ENCODE measurements at places on chromosomes 7 and 10. TPM values are rescaled to one million over a fixed set of nuclear protein-coding genes. Genes with fewer than 3 reads are reported as not detected.

The CCDC172 gene
- not detected for polyA plus RNA-seq

The STOX1 gene
- 6.2 TPM for polyA plus RNA-seq

The MMD2 gene
- 0.14 TPM for polyA plus RNA-seq

The CPA2 gene
- 0.90 TPM for polyA plus RNA-seq

DNA sequence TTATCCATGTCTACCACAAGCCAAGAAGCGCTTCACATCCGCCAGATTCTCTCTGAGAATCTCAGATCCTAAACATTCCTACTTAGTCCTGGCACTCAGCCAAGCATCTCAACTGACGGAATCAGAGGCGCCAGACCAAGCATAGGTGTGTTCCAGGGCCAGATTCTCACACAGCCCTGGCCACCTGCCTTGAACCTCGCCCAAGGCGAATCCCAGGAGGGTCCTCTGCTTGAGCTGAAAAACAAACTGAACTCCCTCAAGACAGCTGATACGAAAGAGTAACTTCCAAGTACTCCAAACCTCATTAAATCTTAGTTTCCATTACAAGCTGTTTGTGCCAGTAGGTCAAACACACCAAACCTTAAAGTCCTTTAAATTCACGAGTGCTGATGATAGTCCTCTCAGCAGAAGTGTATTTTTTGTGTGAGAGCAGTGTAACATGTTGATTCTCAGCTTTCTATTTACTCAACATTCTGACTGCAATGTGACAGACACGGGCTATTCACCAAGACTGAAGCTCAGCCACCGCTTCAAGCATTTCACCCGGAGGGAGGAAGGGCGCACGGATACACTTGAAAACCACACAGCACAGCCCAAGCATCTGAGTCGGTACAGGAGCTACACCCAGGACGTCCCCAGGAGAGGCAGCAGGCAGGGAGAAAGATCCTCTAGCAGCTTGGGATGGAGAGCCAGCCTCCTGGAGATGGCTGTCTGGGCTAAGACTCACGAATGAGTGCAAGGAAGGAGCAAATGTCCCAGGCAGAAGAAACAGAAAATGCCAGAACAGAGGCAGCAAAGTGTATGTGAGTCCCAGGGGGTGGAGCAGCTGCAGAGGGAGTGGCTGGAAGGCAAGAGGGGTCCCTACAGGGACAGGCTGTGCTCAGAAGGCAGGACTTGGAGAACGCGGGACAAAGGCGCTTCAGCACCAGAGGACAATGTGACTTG lies 6.0 kb downstream of the PARD3 start:
- peak; percentile 36 for DNase-seq

DNA sequence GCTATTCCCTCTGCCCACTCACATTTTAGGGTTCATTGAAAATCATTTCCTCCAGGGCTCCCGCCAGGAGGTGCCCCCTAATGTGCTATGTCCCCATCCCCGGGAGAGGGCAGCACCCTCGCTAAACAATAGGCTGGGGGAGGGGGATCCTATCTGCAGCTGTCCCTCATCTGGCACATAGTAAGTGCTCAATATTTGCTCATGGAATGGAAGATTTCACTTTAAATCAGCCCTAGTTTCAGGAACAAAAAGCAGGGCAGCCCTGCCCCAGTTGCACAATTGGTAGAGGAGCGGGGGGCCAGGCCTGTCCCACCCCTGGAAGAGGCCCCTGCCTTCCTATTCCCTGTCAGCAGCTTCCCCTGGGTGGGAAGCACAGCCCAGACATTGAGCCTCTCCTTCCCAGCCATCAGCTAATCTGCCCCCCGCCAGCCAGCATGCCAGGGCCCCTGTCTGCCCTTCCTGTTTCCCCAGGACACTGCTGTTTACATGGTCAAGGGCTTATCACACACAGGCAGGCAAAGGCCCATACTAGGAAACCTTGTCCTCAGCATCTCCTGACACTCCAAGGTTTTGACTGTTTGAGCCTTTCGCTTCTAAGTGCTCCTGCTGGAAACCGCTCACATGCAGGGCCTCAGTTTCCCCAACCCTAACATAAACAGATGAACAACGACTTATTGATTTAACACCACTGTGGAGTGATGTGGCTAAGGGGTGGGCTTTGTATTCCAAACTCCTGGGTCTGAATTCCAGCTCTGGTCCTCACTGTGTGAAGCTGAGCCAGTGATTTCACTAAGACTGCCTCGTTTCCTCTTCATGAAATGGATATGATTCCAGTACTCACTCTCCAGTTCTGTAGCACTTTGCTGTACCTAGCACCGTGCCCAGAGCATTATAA lies 130.7 kb upstream of the ZMIZ1 start:
- DNase-seq: no peak

- DNase-seq: no peak
These were observed 32.5 kb downstream of the CPXM2 start for GRCh38 chr10:123858907-123859652.

DNA sequence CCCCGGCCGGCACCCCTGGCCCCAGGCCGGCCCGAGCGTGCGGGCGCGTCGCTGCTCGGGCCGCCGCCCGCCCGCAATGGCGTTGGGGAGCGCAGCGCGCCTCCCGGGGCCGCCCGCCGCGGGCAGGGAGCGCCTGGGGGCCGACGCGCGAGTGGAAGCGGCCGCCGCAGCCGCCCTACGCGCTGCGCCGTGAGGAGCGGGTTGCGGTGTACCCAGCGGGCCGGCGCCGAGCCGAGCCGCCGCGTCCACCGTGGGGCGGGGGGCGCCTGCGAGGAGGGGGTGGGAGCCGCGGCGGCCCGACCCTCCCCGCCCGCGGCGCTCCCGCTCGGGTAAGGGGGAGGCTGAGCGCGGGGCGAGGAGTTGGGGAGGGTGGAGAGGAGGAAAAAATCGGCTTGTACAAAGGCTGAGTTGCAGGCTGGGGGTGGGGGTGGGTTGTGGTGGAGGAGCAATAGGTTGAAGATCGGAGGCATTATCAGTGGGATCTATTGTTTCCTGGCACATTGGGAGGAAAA lies 473 bp downstream of the PPP1R9A start:
- DNase-seq: peak; percentile 54

DNA sequence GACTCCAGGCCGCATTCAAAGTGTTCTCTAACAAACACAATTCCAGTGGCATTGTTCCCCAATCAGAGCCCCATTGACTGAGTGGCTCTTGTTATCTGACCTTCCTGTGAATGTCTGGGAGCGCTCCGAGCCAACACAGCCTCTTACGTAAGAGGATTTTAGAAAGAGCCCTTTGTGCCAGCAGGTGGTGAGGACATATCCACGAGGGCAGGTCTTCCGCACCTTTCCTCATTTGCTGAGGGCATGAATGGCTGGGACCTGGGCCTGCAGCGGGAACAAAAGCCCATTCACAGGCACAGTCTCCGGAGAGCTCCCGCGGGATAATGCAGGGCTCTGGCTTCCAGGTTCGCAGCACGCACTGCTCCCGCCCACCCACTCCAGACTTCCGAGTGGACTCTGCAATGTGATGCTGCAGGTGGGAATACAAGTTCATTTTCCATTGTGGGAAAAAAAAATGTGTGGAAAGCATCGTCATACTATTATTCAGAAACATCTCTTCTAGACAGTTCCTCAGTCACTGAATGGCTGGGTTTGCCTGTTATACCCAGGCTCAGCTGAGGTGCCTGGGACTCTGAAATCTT lies 295.0 kb upstream of the IGFBP3 start:
- no peak for DNase-seq

DNA sequence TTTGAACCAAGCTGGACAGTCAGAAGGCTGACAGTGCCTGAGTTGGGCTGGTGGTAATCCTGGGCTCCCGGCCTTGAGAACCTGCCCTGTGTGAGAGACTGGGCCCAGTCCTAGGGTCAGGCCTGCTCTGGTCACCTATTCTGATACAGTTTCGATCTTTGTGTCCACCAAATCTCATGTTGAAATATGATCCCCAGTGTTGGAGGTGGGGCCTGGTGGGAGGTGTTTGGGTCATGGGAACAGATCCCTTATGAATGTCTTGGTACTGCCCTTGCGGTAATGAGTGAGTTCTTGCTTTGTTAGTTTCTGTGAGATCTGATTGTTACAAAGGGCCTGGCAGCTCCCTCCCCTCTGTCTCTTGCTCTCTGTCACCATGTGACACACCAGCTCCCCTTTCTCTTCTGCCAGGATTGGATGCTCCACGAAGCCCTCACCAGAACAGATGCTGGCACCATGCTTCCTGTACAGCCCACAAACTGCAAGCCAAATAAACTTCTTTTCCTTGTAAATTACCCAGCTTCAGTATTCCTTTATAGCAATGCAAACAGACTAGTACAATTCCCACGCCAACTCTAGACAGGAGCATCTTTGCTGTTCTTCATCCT lies 111.8 kb upstream of the ZNF438 start:
- no peak for DNase-seq

- DNase-seq: no peak
These were observed 196.9 kb downstream of the GRID1 start for GRCh38 chr10:86169506-86170254.

- no peak for DNase-seq
These were observed 43.5 kb upstream of the ZMIZ1 start for GRCh38 chr10:79025199-79025832.

- DNase-seq: no peak
These were observed 51.1 kb downstream of the COL17A1 start for GRCh38 chr10:104034401-104035193.

GRCh38 chr10:78578929-78579328 lies 489.8 kb upstream of the ZMIZ1 start:
- no peak for DNase-seq

DNA sequence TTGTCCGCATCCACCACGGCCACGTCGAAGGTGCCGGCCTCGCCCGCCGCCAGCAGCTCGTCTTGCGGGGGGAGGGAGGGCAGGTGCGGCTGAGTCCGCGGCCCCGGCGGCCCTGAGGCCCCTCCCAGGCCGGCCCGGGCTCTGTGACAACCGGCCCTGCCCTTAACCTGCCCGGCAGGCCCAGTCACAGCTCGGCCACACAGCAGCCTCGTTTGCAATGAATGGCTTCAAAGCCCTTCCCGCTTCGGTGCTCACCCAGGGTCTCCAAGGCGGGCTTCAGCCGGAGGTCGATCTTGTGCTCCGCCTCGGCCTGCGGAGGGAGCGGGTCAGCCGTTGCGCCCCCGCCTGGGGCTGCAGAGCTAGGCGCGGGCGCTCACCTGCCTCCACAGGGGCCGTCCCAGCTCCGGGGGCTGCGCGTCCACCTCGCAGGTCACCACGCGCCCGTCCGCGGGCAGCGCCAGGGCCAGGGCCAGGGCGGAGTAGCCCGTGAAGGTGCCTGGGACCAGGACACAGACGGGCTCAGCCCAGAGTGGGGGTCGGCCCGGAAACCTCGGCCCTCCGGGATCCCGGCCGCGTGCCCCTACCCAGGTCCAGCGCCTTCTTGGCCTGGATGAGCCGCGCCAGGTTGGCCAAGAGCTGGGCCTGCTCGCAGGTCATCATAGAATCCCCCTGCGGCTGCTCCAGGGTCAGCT lies 928 bp downstream of the COMTD1 start:
- DNase-seq: no peak

DNA sequence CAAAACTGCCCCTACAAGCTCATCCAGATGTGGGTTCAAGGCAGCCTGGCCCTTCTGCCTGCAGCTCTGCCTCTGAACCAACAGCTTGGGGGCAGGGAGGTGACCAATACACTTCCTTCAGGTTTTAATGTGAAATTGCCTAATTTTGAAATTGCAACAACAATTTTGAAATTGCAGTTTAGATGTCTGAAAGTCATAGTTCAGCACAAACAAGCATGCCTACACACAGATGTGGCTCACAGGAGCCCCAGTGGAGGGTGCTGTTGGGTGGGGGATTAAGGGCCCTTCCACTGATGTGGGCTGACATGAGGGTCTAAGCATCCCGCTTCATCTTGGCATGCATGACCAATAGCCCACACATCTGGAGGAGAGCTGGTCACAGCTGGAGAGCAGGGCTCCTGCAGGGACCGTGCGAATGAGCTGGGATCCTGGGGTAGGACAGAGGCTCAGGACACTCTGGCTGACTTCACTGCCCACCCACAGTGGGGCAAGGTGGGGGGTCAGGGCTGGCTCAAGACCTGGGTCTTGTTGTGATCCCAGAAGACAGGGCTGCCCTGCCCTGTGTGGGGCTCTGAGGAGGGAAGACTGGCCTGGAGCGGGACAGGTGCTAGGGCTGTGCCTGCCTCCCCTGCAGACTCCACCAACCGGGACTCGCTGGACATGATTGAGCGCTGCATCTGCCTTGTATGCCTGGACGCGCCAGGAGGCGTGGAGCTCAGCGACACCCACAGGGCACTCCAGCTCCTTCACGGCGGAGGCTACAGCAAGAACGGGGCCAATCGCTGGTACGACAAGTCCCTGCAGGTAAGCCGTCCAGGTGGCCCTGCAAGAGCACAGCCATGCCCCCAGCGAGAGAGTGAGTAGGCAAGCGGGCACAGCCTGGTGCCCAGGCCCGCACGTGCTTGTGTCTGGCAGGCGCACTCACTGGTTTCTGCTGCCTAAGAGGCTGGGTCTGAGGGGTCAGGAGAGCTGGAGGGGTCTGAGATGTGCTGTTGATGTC lies 32.3 kb downstream of the CHAT start:
- DNase-seq: no peak

GRCh38 chr7:53325061-53325460 lies 289.6 kb downstream of the POM121L12 start:
- DNase-seq: no peak

GRCh38 chr7:120110169-120110568 lies 162.8 kb upstream of the KCND2 start:
- DNase-seq: no peak

- DNase-seq: no peak
These were observed 45.2 kb upstream of the SPOCK2 start for GRCh38 chr10:72133517-72133916.

GRCh38 chr10:100370714-100371481 lies 23.9 kb downstream of the SCD start:
- DNase-seq: no peak

GRCh38 chr10:132590094-132590751 lies 52.6 kb downstream of the INPP5A start:
- no peak for DNase-seq

GRCh38 chr7:43470110-43470509 lies 112.8 kb upstream of the STK17A start:
- no peak for DNase-seq

DNA sequence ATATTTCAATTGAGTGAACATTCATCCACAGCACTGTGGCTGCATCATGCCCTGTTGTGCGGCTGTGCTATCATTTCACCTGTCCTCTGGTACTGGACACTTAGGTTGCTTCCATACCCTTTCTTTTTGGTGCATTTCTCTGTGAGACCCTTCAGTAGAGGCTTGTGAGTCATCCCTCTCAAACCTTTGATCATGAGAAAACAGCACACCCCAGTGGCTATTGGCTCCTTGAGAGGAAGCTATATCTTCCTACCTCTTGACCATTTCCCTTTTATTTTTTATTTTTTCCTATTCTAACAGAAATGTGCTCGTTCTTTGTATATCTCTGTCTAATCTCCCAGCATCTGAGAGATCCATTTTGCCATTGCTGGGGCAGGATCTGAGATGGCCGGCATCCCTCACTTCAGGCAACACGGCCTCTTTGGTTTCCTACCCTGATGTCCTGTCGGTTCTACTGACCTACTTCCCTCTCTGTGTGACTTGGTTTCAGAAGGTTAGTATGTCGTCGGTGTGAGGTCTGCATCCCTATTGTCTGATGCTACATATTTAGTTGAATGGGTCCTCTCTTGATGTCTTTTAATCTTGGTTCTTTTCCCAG lies 23.8 kb upstream of the PIK3AP1 start:
- DNase-seq: no peak

- no peak for DNase-seq
These were observed 112.2 kb upstream of the TARP start for GRCh38 chr7:38385682-38386081.

- DNase-seq: no peak
These were observed 143.5 kb downstream of the ADCY1 start for GRCh38 chr7:45717537-45718235.

All from left renal pelvis (tissue), 4 donors.